ENCODE measurements at places on chromosomes 11 and 22.

DNA sequence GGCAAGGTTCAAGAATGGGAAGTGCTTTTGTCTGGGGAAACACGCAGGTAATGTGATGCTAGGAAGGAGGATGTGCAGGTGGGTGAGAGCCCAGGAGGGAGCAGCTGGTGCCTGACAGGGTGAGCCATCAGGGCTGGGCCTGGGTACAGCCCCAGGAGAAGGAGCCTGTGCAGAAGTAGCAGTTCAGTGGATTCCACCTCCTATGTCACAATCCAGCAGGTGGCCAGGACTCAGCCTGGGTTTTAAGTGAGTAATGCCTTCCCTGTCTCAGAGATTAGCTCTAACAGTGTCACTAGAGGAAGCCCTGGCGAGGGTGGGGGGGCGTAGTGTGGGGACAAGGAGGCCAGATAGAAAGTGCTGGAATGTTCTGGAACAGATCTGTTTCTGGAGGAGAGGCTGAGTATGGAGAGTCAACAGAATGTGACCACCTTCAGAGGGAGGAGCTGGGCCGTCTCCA lies 8.1 kb downstream of the RIC8A start:
- no peak for DNase-seq

- DNase-seq: peak; percentile 22
Observed at GRCh38 chr11:81301166-81301830, 1432.4 kb downstream of the FAM181B start.

DNA sequence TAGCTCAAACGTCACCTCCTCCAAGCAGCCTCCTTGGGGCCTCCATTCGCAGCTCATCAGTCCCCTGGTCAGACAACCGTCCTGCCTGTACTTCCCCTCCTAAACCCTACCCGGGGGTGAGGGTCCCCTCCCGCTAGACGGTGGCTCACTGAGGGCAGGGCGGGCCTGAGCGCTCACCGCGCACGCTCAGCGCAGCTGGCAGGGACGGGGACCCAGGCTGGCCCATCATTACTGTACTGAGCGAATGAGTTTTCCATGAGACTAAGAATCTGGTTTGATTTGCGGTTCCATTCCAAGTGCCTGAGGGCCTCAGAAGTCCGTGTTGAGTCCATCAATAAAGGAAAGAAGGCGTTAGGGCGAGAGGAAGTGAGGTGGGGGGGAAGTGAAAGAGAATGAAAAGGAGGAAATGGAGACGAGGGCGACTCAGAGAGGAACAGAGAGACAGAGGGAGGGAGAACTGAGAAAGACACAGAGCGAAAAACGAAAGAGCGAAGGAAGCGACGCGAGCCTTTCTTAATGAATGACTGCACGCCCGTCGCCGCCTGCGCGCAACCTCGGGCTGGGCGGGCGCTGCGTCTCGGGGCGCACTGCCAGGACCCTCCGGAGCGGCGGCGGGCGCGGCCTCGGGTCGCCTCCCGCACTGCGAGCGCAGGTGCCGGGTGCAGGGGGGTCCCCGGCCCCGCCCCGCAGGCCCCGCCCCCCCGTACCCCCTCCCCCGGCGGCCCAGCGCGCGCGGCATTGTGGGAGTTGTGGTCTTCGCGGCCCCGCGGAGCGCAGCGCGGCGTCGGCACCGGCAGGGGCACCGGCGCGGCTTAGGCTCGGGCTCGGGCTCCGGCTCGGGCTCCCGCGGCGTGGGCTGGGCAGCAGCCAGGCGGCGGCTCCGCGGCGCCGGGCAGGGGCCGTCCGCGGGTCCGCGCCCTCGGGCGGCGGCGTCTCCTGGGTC lies at the start of gene ASPHD2:
Gene ASPHD2, plus strand, starts transcription at position 746 of the 943 bp plus-strand sequence. CDS start 4,356 bp downstream, outside the sequence.
- DNase-seq: peak; percentile 92

GRCh38 chr11:48096588-48097525 lies 116.5 kb downstream of the PTPRJ start:
- DNase-seq: no peak

GRCh38 chr11:47466701-47467250 lies 17.8 kb upstream of the RAPSN start:
- peak; percentile 76 for DNase-seq
